ENCODE measurements at places on chromosomes 1 and 21.

GRCh38 chr1:83931658-83932253, 67.2 kb downstream of the TTLL7 start:
- no peak for DNase-seq

- no peak for DNase-seq
Measured at GRCh38 chr1:212218065-212218464, 67.1 kb upstream of the PPP2R5A start.

- no peak for DNase-seq
Measured at GRCh38 chr1:77227381-77227780, 8.2 kb upstream of the PIGK start.

DNA sequence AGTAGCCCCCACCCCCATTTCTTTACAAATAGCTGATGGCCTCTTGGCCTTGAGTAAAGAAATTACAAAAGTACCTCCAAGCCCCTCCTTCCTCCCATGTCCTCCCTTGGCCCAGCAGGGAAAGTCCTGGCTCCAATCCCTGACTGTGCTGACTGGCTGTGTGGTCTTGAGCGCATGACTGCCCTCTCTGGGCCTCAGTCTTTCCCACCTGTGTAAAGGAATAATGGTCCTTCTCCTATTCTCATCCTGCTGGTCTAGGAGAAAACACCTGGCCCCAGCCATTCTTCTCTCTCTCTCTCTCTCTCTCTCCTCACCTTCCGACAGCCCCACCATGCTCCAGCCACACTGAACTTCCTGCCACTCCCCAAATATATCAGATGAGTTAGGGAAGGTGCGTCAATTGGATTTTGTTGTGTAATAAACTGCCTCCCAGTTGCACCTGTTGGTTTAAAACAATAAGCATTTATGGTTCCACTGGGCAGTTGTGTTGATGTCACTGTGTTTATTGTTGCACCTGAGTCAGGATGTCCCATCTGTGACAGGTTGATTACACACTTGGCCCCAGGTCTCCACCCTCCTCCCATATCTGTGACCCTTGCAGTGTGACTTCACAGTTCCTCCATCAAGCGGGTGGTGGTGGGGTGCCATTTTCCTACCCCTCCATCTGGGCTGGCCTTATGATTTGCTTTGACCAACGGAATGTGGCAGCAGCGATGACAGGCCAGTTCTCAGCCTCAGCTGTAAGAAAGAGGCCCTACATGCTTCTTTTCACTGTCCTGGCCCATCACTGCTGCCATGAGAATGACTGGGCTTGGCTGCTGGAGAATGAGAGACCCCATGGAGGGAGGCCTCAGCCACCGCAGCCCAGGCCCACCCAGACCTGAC, 22.3 kb upstream of the LRP8 start:
- DNase-seq = no peak

DNA sequence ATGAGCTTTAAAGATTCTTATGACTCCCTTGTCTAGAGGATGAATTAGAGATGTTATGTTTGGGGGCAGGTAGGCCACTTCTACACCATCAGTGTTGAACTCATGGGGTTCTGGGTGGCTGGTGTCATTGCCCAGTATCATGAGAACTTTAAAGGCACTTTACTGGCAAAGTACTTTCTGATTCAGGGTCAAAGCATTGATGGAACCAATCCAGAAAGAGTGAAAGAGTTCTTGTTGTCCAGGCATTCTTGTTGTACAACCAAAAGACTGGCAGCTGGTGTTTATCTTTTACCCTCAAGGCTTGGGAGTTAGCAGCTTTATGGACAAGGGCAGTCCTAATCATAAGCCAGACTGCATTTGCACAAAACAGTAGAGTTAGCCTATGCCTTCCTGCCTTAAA, 673.0 kb downstream of the USP25 start:
- DNase-seq = no peak

- no peak for DNase-seq
Measured at GRCh38 chr21:20997311-20997635, 936 bp upstream of the NCAM2 start.

DNA sequence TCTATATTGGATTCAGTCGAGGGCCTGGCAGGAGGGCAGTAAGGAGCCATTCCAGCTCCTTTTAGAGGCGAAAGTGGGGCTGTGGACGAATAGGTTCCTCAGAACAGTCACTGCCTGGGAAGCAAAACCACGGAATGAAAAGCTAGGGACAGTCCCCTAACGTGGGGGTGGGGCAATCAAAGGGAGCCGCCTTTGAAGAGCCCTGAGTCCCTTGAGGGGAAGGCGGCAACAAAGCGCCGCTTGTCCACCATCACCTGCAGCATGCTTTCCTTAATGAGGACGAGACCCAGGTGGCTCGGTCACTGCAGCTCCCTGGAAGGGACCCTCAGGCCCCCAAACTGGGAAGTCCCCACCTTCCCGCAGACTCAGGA, 184.7 kb downstream of the ETS2 start:
- DNase-seq = no peak

- no peak for DNase-seq
Measured at GRCh38 chr1:154998818-154999570, 3.6 kb upstream of the ZBTB7B start.

- DNase-seq = no peak
Measured at GRCh38 chr1:109822749-109823542, 59.2 kb upstream of the EPS8L3 start.

- DNase-seq = no peak
Measured at GRCh38 chr1:67708606-67709005, 23.6 kb downstream of the GADD45A start.

DNA sequence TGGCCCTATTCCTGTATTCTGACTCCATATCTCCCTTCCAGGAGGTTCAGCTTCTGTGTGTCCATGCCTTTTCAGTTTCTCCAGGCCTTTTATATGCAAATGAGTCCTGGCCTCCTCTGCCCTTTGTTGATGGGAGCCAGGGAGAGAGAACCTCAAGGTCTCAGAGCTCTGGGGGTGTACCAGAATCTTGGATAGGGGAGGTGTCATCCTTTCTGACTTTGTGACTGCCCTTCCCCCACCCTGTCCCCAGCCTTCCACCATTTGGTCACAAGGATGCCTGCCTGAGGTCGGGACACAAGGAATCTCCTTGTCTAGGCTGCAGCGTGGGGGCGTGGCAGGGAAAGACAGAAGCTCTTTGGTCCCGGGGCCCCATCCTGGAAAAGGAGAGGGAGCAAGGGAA, 18.6 kb downstream of the LURAP1 start:
- no peak for DNase-seq

- DNase-seq = no peak
Measured at GRCh38 chr1:67888216-67889106, 55.2 kb upstream of the GNG12 start.

GRCh38 chr1:156226116-156226538, 13.3 kb downstream of the PMF1 start:
- DNase-seq = no peak

GRCh38 chr1:177659281-177659680, 310.6 kb downstream of the SEC16B start:
- DNase-seq = no peak

DNA sequence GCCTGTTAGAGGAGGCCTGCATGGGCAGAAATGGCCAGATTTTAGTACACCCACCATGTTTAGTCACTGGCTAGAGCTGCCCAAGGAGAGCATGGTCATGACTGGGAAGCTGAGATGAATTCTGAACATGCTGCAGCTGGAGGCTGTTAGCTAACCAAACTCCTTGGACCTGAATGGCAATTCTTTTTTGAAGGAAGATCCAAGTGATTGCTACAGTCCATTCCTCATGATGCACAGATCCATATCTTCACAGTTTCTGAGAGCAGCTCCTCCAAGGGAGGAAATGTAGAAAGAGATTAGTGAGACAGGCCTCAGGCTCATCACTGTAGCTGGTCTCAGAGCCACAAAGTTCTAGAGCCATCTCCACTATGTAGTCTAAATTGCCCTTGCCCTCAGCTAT, 11.1 kb downstream of the ZFYVE9 start:
- no peak for DNase-seq

DNA sequence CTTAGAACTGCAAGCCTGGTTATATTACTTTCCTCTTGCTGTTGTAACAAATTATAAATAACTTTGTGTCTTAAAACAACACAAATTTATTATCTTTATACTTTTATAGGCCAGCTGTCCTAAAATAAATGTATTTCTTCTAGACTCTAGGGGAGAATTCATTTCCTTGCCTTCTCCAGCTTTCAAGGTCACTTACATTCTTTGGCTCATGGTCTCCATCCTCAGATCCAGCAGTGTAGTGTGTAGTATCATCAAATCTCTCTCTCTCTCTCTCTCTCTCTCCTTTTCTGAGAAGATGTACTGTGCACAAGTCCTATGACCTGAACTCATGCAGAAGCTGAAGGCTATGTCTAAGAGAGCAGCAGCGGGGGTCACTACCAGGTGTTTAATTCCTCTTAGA, 1510.6 kb downstream of the MRPL39 start:
- no peak for DNase-seq

DNA sequence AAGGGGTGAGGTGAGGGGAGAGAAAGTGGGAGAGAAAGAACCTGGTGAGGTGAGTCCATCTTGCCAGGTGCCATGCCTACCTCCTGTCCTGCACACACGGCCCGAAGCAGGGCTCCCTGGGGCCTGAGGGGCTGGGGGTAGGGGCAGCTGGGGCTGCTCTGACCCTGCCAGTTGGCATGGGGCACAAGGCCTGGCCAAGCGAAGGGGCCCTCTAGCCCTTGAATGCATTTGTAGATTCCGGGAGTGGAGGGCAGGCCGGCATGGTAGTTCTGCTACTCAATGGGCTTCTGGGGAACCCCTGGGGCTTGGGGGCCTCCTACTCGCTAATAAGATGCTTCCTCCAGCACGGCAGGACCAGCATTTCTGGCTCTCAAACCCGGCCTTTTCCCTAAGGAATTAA, 3.6 kb upstream of the PRDM16 start:
- no peak for DNase-seq

GRCh38 chr21:18089786-18090185, 154.8 kb upstream of the CHODL start:
- DNase-seq = no peak

DNA sequence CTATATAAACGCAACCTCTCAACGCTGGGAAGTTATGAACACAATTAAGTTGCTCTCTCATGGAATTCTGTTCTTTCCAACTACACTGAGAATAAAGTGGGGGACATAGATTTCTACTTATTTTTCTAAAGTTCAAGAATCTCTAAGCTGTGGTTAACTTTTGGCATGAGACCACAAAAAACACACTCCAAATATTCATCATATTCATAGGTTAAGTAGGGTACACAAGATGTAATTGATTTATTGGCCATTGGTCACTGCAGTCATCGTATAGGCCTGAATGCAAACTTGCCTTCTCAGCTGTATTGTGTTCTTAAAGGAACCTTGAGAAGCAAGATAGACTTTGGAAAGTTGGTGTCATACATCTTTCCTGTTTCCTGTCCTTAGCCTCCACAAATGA, 40.3 kb downstream of the PRRX1 start:
- no peak for DNase-seq

- no peak for DNase-seq
Measured at GRCh38 chr1:145716641-145717345, 2.5 kb upstream of the CD160 start.

DNA sequence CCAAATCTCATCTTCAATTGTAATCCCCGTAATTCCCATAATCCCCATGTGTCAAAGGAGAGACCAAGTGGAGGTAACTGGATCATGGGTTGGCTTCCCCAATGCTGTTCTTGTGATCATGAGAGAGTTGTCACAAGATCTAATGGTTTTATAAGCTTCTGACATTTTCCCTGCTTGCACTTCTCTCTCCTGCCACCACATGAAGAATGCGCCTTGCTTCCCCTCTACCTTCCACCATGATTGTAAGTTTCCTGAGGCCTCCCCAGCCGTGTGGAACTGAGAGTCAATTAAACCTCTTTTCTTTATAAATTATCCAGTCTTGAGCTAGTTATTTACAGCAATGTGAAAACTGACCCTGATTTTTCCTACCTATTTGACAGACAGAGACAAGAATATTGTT, 162.5 kb upstream of the SYT6 start:
- no peak for DNase-seq

GRCh38 chr1:81550753-81551152, 250.0 kb upstream of the ADGRL2 start:
- DNase-seq = no peak

DNA sequence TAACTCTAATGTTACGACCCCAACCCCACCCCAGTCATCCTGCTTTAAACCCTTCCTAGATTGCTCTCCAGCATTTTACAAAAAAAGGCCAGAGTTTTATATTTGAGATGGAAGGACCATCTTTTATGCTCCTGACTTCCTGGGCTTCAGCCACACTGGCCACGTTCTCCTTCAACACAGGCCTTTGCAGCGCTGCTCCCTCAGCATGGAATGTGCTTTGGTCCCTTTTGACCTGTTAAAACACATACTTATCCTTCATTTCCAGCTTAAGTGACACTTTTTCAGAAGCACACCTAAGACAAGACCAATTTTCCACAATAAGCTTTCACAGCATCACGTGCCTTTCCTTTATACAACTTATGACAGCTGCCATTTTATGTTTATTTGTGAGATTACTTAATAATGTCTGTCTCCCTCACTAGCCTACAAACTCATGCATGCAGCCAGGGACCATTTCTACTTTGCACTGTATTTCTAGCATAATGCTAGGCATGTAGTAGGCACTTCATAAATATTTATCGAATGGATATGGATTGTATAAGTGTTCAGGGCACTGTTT, 34.5 kb downstream of the LHX9 start:
- DNase-seq = no peak

DNA sequence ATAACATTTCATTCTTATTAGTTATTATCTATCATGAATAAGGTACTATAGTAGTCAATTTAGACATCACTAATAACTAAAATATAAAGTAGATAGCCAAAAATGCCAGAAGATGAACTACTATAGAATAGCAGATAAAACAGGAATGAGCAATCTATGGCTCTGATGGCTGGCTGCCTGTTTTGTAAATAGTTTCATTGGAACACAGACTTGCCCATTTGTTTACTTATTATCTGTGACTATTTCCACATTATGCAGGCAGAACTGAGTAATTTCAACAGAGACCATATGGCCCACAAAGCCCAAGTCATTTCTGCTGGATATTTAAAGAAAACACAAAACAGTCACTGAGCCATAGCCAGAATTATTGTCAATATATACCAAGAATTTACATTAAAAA, 222.1 kb downstream of the COL24A1 start:
- DNase-seq = no peak
